ENCODE measurements at places on chromosomes 5 and 9.
A peak's percentile ranks its signal among the peaks of the same experiment; 100 is the strongest.

DNA sequence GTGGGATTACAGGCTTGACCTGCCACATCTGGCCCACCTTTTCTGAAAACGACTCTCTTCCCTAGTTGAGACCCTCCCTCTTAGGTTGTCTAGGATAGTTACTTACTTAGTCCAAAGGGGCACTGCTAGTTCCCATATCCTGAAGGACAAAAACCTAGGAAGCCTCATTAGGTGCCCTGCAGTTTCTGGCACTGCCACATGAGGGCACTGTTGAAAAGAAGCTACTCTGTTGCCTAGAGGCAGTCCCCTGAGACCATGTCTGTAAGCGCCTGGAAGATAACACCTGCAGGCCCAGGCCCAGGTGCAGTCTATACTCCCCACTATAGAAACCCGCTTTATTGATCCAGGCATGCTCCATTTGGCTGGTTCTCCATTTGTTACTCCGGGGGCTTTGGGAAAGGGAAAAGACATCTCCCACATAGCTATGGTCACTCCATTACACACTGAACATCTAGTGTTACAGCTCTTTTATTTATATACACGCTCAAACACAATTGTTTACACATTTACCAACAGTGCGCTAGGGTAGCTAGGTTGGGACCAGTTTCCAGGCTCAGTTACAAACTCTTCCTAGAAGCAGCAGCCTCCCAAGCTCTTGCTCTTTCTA is 73.4 kb upstream of the PPARGC1B start:
- no peak for DNase-seq

GRCh38 chr5:168137265-168137664 is 154.2 kb upstream of the WWC1 start:
- DNase-seq: no peak

- no peak for DNase-seq
Observed at GRCh38 chr9:7094576-7094975, 336.8 kb downstream of the KDM4C start.

GRCh38 chr5:145445027-145445426 is 390.1 kb downstream of the PRELID2 start:
- DNase-seq: no peak

DNA sequence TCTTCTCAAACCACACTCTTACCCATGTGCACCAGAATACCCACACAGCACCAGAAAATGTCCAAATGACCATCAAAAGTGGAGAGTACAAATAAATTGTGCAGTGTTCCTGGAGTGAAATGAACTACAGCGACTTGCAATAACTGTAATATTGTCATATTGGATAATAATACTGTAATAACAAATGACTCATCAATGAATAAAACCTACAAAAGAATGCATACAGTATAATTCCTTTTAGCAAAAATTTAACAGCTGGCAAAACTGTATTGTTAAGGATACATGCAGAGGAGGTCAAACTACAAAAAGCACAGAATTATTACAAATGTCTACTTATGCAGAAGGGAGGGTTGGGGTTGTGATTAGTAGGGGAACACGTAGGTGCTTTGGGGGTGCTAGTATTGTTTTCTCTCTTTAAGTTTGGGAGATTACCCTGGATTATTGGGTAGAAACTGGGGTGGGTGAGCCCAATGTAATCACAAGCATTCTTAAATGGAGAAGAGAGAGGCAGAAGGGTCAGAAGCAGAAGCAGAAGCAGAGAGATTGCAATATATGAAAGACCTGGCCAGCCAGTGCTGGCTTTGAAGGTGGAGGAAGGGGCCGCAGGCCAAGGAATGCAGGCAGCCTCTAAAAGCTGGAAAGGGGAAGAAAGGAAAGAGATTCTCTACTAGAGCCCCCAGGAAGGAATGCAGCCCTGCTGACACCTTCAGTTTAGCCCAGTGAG is 21.8 kb downstream of the IRF1 start:
- DNase-seq: no peak

DNA sequence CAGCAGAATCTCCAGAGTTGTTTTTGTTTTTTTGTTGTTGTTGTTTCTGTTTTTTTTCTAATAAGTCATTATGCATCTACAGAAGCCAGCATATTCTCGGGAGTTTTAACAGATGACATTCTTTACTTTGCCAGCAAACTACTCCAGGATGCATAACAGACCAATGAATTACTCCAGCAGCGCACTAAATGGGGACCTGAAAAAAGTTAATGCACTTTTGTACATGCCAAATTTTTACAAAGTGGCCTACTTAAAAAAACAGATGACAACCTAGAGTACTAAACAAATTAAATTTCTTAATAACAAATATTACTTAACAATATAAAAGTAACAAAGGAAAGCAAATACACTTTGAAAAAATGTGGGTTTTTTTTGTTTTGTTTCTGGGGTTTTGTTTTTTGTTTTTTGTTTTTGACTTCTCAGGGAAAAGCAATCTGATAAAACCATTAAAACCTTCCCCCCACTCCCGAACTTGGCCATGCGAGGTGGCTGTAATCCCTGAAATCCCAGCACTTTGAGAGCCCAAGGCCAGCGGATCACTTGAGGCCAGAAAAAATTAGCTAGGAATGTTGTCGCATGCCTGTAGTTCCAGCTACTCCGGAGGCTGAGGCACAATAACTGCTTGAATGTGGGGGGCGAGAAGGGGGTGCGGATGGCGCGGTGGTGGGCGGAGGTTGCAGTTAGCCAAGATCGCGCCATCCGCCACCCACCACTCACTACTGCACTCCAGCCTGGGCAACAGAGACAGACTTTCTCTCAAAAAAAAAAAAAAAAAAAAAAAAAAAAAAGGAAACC is 352.4 kb downstream of the CETN3 start:
- no peak for DNase-seq

DNA sequence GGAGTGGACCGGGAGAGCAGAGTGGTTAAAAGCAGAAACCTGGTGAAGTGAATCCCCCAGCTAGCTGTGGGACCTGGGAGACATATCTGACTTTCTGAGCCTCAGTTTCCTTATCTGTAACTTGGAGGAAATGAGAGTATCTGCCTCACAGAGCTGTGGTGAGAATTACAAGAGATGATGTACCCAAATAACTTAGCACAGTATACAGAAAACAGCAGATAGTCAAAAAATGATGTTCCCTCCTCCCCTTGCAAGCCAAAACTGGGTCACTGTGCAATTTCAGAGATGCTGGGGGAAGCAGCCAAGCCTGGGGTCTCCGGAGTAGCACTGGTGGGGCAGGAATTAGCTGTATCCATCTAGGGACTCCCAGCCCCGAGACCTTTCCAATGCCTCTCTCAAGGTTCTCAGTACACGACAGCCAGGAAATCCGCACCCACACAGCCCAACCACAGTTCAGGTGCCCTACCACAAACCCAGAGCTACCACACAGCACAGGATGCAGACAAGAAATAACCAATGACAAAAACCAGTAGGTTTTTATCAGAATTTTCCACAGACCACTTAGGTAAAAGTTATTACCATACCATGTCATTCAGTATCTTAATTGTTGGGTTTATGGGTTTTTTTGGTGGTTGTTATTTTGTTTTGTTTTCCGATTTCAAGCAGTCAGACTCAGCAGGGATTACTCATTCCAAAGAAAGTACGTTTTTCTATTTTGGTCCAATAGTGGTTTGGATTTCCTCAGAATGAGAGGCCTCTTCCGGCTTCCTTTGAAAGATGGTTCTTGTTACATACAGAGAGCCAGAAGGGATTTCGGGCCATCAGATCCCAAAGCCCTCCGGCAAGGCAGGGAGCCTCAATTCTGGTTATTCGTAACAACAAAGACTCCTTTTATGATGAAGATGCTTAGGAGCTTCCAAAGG is 4.9 kb upstream of the HRH2 start:
- DNase-seq: peak; percentile 74

GRCh38 chr5:150661821-150662596 is 958 bp downstream of the MYOZ3 start:
- no peak for DNase-seq

GRCh38 chr9:114484215-114484853 is 20.9 kb downstream of the WHRN start:
- no peak for DNase-seq

DNA sequence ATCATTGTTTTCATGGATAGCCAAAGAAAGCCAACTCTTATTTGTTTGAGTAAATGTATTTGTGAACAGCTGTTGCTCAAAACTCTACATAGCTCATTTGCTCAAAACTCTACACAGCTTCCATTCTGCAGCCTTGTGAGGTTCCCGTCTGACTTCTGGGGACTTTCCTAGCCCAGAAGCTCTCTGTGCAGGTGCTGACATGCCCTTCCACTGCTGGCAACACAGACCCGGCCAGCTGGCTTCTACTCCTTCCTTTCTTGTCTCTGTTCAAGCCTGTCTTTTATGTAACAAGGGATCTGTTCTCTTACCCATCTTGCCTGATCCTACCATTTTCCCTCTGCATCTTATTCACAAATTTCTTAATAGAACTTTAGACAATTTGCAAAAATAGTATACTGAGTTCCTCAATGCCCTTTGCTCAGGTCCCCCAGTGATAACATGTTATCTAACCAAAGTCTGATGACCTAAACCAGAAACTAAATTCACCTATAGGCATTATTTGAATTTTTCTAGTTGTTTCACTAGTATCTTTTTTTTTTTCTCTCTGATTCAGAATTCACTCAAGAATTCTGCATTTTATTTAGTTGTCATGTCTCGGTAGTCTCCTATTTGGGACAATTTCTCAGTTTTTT is 556.5 kb upstream of the SEMA6A start:
- no peak for DNase-seq

DNA sequence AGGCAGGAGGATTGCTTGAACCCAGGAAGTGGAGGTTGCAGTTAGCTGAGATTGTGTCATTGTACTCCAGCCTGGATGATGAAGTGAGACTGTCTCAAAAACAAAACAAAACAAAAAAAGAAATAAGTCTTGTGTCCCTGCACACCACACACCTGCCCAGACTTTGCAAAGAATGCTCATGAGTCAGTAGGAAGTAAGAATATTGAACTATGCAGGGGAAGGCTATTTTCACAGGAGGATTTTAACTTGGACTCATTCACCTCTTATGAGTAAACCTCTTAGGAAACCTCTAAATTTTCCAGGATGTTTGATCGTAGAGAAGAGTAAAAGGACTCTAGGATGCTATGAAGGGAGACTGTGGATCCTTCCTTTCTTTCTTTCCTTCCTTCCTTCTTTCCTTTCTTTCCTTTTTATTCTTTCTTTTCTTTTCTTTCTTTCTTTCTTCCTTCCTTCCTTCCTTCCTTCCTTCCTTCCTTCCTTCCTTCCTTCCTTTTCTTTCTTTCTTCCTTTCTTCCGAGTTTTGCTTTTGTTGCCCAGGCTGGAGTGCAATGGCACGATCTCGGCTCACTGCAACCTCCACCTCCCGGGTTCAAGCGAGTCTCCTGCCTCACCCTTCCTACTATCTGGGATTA is 96.7 kb upstream of the CLINT1 start:
- no peak for DNase-seq

DNA sequence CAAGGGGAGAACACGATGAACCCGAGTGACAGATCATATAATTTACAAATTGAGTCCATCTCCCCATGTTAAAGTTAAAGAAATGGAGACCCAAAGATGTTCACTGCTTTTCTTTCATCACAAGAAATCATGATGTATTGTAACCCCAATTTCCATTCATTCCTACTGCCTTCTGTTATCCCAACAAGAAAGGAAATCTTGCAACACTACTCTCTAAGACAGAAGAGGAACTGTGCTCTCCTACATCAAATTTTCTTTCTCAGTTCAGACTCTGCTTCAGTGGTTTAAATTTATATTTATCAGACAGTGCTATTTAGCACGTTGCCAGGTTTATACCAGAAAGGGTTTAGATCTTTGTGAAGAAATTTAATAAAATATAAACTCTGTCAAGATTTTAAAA is 83.8 kb upstream of the RASA1 start:
- DNase-seq: no peak

DNA sequence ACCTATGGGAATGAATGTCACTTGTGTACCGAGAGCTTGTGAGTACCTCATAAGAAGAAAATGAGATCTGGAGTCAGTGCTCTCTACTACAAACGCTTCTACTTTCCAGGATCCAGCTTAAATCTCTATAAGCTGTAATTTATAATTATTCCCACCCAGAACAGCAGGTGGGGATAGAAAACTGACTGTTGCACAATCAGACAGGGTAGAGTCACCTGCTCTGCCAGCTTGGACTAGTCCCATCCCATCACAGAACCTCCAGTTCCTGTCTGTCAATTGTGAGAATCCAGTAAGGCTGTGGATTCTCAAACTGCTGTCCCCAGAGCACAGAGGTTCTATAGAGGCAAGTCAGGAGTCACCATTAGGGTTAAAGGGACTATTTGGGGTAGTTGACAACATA is 2.0 kb downstream of the SPINK7 start:
- no peak for DNase-seq

- DNase-seq: no peak
Observed at GRCh38 chr9:35609820-35610163, 4.7 kb downstream of the TESK1 start.

DNA sequence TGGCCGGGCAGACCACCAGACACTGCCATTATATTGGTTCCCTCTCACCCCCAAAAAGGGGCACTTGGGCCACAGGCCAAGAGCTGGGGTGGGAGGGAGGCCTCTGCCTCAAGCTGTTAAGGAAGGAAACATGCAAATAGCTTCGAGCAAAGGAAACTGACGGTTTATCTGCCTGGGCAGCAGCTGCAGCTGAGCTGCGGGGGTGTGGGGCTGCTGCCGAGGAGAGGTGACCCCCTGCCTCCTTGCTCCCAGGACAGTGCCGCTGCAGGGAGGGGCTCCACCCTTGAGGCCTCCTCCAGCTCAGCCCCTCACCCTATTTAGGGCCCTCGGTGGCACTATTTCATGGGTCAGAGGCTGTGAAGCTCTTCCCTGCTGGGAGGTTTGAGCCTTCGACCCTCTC is 789 bp downstream of the DOK3 start:
- DNase-seq: no peak

DNA sequence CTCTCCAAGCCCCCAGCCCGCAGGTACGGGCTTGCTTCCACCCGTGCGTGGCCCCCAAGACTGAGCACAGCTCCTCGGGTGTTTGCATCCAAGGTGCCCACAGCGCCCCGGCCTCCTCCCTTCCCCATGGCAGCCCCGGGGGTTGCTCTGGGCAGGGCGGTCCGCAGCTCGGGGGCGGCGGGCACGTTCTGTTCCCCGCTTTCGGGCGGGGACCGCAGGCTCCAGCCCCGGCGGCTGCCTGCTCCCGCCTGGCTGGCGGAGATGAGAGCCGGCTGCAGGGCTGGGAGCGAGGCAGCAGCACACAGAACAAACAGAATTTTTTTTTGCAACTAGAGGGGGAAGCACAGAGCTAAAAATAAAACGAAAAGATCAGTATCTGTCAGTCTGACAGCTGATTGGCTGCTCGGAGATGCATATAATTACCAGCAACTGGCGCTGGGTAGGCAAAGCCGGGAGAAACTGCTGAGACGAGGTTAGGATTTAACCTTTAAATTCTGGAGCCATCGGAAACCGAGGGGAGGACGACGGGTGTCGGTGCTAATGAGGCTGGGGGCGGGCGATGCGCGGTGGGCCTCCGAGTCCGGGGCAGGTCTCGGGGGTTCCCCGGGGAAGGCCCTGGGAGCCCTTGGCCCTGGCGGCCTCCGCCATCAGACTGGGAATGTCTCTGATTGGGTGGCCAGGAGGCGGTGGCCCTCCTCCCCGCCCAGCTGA is 142.7 kb upstream of the IER5L start:
- DNase-seq: peak; percentile 63

GRCh38 chr5:39100851-39101396 is 26.7 kb upstream of the RICTOR start:
- DNase-seq: no peak

- no peak for DNase-seq
Observed at GRCh38 chr9:122005597-122005996, 87.5 kb downstream of the TTLL11 start.

GRCh38 chr5:107486489-107486888 is 184.2 kb downstream of the EFNA5 start:
- DNase-seq: peak; percentile 27

- DNase-seq: no peak
Observed at GRCh38 chr5:142221091-142221860, 103.5 kb downstream of the SPRY4 start.

- DNase-seq: peak; percentile 19
Observed at GRCh38 chr9:112361601-112362000, 18.3 kb upstream of the HSDL2 start.
